ENCODE measurements at places on chromosomes 11 and 22.
A peak's percentile ranks its signal among the peaks of the same experiment; 100 is the strongest.

DNA sequence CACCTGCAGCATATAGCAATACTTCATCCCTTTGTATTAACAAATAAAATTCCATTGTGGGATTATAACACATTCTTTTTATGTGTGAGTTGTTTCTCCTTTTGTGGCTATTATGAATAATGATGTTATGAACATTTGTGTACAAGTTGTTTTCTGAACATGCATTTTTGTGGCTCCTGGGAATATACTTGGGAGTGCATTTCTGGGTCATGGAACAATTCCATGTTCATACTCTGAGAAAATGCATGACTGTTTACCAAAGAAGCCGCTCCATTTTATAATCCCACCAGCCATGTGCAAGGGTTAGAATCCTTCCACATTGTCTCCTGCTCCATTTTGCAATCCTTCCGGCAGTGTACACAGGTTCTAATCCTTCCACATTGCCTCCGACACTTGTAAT lies 713.8 kb downstream of the TBC1D22A start:
- no peaks in the 10 kb centered on the region for H3K36me3 ChIP-seq
- peaks cover 3% of the 10 kb centered on the region for H3K27me3 ChIP-seq
- no peak overlapping the region for H3K27ac ChIP-seq
- no peak for DNase-seq
- H3K4me3 ChIP-seq: no peak overlapping the region

DNA sequence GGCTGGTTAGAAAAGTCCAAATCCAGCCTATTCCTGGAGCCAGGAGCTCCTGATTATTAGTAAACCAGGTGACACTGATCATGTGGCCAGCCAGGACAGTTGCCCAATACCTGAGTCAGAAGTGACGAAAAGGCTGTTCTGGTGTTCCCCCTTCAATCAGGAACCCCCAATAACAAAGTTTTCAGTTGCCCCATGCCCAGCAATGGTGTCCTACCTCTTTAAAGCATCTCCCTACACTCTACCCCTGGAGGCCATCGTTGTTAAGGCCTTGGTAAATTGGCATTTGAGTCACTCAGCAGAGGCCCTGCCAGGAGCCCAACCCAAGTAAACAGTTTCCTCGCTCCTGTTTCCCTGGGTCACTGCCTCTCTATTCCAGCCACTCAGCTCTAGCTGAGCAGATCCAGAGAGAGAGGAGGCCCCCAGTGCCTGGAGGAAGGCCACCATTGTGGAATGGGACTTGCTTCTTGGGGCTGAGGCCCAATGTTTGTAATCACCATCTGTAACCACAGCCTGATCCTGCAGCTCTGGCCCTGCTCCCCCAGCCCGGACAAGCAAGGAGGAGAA lies 25.0 kb downstream of the ARHGAP1 start:
- DNase-seq: peak; percentile 38
- peaks cover 10% of the 10 kb centered on the region for H3K4me1 ChIP-seq
- H3K4me3 ChIP-seq: no peak overlapping the region
- H3K36me3 ChIP-seq: peaks cover 26% of the 10 kb centered on the region
- peak overlapping the region; percentile 19 for H3K27ac ChIP-seq
- no peaks in the 10 kb centered on the region for H3K27me3 ChIP-seq

DNA sequence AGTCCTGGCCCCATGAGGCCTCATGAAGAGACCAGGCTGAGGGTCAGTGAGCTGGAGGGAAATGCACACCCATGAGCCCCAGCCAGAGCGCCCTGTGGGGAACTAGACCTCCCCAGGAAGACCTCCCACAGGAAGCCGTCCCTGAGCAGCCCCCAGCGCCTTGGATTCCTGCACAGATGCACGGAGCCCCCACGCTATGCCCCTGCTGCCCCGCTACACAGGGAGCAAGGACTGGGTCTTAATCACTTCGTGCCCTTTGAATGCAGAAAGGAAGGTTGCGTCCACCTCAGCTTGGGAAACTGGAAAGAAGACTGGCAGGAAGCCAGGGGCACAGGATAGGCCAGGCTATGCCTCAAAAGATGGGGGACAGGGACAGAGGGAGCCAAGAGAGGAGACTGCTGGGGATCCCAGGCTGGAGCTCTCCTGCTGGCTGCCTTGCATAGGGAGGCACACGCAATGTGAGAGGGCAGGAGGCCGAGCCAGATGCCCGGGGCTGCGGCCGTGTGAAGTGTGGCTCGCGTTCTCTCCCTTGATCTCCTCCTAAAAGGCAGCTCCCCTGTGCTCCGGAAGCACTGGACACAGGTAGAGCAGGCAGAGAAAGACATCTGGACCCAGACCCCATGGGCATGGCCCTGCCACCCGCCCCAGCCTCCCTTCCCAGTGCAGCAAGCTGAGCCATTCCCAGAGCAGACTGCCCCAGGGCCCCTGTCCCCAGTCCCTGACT lies 32.8 kb downstream of the MACROD1 start:
- no peaks in the 10 kb centered on the region for H3K36me3 ChIP-seq
- no peaks in the 10 kb centered on the region for H3K4me1 ChIP-seq
- no peak overlapping the region for H3K27ac ChIP-seq
- no peak for DNase-seq
- no peaks in the 10 kb centered on the region for H3K27me3 ChIP-seq

- H3K4me1 ChIP-seq: peaks cover 18% of the 10 kb centered on the region
- no peak overlapping the region for H3K4me3 ChIP-seq
- H3K27me3 ChIP-seq: no peaks in the 10 kb centered on the region
- no peak overlapping the region for H3K27ac ChIP-seq
These were observed 109.7 kb upstream of the MTMR2 start for GRCh38 chr11:96033599-96033998.
